ENCODE measurements at places on chromosomes 4 and X. TPM values are rescaled to one million over a fixed set of nuclear protein-coding genes. Genes with fewer than 3 reads are reported as not detected.

DCAF4L1 gene
- 0.06 TPM for total RNA-seq

DSPP gene
- not detected for total RNA-seq

VSIG4 gene
- total RNA-seq = not detected

AMMECR1 gene
- total RNA-seq = 6.1 TPM

PDGFC gene
- total RNA-seq = 7.5 TPM

STS gene
- total RNA-seq = 8.0 TPM

UGT2B11 gene
- total RNA-seq = not detected

RTL5 gene
- total RNA-seq = 3.9 TPM

MAGEA2B gene
- not detected for total RNA-seq

ATXN3L gene
- total RNA-seq = not detected

MAGIX gene
- total RNA-seq = 0.19 TPM

MAGED4 gene
- total RNA-seq = 52.6 TPM

OPRPN gene
- total RNA-seq = not detected

TMEM150C gene
- 4.2 TPM for total RNA-seq

MAGEA9B gene
- total RNA-seq = not detected

UGT2B15 gene
- not detected for total RNA-seq

GIMD1 gene
- not detected for total RNA-seq
